CD8-positive, alpha-beta T cell (primary cell): ENCODE measurements at places on chromosomes 5 and 9.

GRCh38 chr5:110873773-110874437 is 135.1 kb downstream of the SLC25A46 start:
- no peak for DNase-seq

GRCh38 chr5:115952588-115952987 is 9.7 kb upstream of the LVRN start:
- DNase-seq = no peak

DNA sequence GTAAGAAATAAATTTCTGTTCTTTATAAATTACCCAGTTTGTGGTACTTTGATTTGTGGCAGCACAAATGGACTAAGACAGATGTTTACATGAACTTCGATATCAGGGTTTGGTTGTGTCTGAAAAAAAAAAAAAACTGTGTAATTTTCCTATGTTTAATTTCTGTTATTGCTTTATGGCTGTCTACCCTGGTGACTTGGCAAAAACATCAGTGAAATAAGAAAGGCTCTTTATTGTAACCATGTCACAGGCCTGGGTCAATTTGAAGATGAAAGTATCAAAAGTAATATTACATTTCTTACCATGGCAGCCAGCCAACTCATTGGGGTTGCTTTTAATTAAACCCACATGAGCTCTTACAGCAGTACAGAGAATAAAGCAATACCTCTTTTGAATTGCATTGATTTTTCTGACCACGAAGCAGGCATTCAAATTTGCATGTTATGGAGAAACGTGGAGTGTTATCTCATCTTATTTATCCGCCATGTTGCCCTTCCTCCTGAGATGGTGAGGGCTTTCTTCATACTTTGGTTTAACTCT is 20.6 kb upstream of the SV2C start:
- no peak for DNase-seq

GRCh38 chr5:79707535-79707934 is 17.9 kb downstream of the CMYA5 start:
- no peak for DNase-seq

- DNase-seq = no peak
Measured at GRCh38 chr9:127207734-127208410, 56.7 kb upstream of the GARNL3 start.

GRCh38 chr5:140131967-140132409 is 6.3 kb downstream of the IGIP start:
- DNase-seq = no peak

DNA sequence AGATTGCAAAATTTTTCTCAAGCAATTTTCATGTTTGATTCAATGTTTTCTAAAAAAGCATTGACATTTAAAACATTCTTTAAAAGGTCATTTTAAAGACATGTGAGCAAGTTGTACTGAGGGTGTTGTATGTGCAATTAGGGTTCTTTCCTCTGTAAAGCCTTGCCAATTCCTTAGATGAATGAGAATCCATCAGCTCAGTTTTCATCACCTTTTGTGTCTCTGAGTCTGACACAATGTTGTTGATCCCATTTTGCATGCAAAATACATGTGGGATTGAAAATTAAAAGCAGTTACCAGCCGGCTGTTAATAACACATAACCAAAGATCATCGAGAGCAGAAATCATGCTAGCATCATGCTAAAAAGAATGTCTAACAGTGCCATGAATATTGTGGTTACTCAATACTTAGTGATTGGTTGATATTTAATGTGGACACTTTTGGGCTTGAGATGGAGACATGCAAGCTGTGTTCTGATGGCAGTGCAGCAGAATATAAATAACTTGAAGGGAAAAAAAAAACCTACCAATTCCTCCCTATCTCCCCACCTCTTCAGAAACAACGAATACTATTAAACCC is 57.7 kb downstream of the FGF10 start:
- no peak for DNase-seq

GRCh38 chr5:75089137-75089536 is 36.8 kb upstream of the GCNT4 start:
- DNase-seq = no peak

DNA sequence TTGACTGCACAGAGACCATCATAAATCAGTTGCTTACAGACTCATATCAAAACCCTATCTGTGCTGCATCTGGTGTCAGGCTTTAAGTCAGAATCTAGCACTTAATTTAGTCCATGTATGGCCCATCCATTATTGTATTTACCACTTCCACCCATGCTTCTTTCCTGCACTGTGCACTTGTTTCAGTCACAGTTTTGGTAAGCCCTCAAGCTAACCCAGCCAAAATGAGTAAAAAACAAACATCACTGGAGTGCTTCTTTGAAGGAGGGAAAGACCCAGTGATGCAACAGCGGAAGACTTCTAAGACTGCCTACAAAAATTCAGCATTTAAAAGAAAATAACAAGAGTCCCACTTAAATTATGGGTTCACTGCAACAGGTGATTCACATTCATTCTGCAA is 69.0 kb downstream of the FGF10 start:
- no peak for DNase-seq

GRCh38 chr5:89303033-89303480 is 420.1 kb upstream of the MEF2C start:
- no peak for DNase-seq

DNA sequence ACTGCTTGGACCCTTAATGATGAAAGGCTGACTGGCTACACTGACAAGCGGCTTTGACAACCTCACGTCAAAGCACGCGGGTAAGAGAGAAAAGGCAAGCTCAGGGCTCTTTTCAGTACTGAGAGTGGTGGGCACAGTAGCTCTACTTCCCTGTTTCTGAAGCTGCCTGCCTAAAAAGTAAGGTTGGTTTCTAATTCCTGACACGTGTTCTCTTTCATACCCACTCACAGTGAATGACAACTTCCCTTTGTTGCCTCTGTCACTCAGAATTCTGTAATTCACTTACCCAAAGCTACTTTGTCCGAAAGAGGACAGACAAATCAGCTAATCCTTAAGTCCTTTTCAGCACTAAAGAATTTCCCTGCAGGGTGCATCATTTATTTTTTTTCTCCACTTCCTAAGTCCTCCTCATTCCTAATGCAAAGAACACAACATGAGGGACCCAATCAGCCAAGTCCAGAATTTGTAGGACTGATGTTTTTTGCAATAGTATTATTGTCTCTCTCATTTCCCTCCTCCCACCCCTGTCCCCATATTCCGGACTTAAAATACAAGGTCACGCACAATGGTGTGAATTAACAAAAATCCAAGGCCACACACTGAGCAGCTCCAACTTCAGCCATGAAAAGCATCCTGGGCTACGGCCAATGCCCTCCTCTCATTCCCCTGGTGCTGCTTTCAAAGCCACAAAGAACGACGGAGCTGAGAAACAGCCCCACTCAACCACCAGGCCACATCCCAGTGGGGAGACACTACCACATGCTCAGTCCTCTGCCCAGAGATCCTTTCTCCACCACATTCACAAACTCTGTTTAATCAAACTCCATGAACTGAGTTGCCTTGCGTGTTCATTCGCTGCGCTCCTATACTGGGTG is 221.0 kb downstream of the TSSK1B start:
- no peak for DNase-seq

DNA sequence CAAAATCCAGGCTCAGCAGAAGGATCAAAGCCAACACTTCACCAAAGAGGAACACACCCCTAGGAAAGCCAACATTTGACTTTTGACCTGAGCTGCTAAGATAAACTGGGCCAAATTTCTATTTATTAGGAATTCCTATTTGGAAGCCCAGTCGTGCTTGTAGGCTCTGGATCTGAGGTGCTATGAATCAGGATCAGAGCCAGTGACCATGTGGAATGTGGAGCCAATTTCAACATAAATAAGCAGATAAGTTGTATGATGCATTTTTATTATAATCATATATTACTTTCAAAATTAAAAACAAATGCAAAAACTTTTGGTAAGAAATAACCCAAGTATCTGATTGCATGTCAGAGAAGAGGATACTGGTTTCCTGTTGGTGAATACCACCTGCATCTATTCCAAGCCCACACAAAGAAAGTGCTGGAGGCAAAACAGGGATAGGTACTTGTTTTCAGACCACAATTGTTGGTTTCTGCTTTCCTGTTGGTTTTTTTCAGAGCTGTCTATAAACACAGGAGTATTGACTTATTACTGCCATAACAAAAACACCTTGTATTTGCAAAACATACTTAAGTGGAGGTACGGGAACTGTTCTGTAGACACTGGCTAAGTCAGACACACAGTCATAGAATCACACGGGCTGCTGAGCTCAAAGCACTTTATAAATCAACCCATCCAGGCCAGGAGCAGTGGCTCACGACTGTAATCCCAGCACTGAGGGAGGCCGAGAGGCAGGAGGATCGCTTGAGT is 52.8 kb downstream of the ARL15 start:
- no peak for DNase-seq

DNA sequence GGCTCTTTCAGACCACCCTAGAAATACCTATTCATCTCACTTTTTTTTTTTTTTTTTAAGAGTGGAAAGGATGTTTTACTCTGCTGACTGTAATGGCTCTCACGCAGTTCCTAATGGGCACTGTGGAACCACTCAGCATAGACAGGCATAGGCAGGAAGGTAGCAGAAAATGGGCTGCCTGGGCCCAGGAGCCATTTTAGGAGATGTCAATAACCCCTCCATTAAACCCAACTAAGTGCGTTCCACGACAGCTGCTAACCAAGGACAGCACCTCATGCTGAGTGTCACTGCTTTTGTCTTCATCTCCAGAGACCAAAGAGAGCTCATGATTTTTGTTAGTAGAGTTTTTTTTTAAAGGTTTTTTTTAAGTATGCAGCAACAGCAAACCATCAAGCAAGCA is 15.3 kb downstream of the MAP1B start:
- no peak for DNase-seq

- no peak for DNase-seq
Measured at GRCh38 chr5:95223566-95224258, 61.2 kb downstream of the MCTP1 start.

DNA sequence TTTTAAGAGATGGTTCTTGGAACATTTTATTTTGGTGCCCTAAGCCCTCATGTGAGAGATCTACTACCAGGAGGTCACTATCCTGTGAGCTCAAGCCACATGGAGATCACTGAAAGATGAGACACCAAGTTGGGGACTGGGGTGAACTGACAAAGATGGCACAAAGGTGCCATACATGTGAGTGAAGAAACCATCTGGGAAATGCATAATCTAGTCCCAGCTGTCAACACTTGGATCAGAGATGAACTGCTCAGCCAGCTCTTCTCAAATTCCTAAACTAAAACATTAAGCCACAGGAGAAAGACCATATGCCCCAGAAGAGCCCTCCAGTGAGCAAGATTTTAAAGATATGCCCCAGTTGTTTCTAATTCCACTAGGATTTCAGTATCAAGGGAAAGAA is 22.2 kb upstream of the MYOT start:
- no peak for DNase-seq

DNA sequence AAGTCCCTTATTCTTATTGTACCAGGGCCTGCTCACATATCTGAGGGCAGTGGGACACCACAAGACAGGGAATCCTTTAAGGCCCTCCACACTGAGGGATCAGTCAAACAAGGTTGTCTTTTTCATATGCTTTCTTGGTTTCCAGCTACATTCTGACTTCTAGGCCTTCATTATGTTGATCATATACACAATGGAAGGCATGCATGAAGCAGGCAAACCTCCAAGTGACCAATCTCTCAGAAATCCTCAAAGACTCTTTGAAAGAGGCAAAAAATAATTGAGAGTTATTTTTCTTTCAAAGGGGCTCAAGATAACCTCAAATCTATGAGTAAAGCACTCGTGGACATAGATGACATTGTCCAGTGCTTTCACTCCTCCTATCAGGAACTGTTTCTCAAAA is 1195.9 kb upstream of the ACO1 start:
- no peak for DNase-seq

DNA sequence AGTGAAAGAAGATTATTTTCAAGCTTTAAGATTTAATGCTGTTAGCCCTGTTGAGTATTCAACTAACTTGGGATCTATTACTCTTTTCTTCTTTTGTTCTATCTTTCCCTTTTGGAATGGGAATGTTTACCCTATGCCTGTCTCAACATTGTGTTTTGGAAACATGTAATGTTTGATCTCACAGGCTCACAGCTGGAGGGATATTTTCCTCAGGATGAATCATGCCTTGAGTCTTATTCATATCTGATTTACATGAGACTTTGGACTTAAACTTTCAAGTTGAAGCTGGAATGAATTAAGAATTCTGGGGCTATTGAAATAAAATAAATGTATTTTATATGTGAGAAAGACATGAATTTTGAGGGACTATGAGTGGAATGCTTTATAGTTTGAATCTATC is 607.8 kb upstream of the PTGER4 start:
- DNase-seq = no peak

GRCh38 chr5:124365361-124365801 is 381.1 kb downstream of the ZNF608 start:
- no peak for DNase-seq

GRCh38 chr5:159533197-159533596 is 202.9 kb upstream of the IL12B start:
- no peak for DNase-seq

DNA sequence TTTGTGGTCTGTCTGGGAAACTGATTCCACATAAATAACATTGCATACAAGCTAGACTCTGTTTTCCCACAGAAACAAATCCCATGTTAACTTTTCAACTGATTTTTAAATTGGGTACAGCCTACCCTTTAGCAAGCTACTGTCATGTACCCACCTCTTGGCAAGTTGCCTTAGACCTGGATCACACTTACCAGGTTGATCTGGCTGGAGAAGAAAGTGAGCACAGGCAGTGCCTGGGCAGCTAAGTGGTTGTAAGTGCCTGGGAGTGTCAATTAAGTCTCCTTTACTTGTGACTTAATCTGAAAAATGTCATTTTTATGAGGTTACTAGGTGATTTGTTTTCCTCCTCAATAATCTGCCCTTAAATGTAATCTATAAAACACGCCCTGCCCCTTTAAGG is 336.4 kb downstream of the ARL15 start:
- DNase-seq = no peak

DNA sequence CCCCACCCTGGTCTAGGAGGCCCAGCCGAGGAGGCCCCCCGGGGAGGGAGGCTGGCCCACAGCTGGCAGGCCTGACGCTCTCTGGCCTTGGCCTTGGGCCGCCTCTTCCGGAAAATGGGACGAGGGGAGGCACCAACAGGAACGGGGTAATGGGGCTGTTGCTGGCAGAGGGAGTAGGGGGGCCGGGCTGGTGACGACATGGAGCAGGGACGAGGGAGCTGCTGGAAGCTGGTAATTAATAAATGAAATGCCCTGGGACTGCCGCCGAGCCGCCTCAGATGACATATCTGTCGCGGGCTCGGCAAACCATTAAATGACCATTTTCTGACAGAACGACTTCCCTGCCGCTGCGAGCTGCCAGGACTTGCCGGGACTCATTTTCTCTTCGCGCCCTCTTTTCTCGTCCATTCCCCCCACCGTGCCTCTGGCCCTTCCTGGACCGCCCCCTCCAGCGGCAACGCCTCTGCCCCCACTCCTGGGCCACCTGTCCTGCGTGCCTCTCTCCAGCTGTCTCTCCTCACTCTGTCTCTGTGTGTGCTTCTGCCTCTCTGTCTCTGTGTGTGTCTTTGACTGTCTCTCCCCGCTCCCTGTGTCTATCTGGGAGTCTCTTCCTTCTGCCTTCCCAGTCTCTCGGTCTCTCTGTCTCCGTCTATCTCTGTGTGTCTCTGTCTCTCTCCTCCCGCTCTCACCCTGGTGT is 215.7 kb downstream of the PAX5 start:
- DNase-seq = no peak
